Choroid plexus epithelial cell (primary cell): ENCODE measurements at places on chromosomes 2 and 18.

GRCh38 chr2:667332-667999, 9.7 kb downstream of the TMEM18 start:
- DNase-seq, result peak; percentile 87

GRCh38 chr18:56458770-56459712, 179.4 kb downstream of the TXNL1 start:
- DNase-seq, result no peak

DNA sequence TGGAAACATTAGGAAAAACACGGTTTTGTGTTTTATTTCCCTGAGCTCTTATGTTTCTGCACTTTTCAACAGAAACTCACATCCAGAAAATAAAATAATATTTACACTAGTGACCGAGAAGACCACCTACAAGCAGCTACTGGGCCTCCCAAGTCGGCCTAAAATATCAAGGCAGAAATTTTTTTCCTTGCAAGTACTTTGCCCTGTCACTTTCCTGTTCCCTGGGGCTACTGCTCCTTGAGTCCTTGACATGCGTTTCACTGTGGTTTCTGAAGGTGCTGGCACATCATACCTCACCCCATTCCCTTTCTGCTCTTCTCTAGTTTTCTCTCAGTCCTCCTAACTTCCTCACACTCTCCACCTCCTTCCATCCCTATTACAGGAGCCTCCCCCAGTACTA, 279.1 kb downstream of the AGPS start:
- DNase-seq, result no peak

DNA sequence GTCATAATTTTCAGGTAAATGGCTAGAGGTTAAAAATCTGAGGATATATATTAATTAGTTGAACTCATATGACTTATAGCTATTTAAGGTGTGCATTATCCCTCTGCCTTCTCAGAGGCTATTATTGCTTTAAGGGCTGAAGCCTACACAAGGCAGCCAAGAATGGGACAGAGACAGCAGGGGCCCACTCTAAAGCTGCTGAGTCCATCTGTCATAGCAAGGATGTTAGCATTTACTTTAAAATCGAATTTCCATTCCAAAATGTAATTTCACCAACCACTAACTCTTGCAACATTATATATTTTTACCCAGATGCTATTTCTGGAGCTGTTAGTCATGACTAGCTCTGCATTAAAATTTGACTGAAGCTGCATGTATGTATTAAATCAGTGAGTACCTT, 236.3 kb upstream of the FSIP2 start:
- no peak for DNase-seq

DNA sequence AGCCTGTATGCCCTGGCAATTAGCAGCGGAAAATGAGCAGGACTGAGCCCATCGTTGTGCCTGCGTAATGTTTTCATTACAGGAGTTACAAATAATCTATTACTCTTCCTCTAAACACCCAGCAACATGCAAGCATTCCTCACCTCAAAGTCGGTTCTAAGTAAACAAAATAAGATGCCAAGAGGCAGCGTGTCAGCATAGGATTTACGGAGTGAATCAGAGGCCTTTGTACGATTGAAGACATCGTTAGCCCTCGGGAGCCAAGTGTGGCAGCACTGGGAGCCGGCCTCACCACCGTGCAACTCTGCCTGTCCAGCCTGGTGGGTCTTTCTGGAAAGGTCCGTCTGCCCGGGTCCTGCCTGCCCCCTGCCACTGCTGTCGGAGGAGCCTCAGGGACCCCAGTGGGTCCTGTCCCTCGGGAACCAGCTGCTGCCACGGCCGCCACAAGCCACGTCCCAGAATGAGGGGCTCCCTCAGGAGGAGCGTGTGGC, 80.1 kb upstream of the CTDP1 start:
- DNase-seq, result peak; percentile 36

DNA sequence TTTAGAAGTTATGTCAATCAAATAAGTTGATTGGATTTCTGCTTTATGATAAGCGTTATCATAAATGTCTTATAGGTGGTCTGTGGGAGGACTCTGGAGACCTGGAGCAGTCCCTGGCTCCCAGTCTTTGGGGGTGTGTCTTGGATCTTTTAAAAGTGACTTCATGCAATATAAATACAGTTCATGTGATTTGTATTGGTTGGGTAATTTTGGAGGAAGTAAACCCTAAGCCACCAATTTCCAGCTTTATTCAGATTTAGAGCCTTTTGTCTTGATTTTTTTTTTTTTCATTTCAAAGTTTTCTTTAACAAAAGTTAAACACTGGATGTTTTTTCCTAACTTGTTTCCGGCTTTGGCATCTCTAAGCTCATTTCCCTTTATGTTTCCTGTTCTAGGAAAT, 68.8 kb downstream of the MAP4K4 start:
- no peak for DNase-seq
